ENCODE measurements at places on chromosomes 7 and 10.

DNA sequence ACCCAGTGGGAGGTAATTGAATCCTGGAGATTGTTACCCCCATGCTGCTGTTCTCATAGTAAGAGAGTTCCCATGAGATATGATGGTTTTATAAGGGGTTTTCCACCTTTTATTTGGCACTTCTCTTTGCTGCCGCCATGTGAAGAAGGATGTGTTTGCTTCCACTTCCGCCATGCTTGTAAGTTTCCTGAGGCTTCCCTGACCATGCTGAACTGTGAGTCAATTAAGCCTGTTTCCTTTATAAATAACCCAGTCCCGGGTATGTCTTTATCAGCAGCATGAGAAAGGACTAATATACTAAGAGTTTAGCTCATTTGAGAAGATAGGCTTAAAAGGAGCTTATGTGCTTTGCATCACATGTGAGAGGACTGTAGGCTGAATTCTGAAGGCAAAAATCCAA is 29.3 kb downstream of the TMEM248 start:
- DNase-seq, result no peak

GRCh38 chr7:30285067-30285535 is 704 bp downstream of the ZNRF2 start:
- DNase-seq, result peak; percentile 56

DNA sequence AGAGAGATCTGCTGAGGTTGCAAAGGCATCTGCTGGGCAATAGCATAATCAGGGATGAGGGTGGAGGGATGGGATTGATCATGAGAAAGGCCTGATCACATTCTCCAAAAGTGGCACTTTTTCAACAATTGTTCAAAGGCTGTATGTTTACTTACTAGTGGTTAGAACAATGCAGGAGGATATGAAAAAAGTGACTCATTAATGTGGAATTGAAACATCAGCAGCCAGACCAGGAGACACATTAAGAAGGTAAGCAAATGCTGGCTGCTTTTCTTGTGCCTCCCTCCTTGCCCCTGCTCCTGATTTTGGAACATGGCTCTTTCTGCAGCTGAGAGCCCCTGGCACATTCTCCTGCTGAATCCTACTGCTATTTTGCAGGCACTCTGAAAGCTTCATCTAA is 63.5 kb downstream of the FAM204A start:
- DNase-seq, result no peak

- DNase-seq, result no peak
Observed at GRCh38 chr10:114825513-114826253, 4.1 kb downstream of the FHIP2A start.

DNA sequence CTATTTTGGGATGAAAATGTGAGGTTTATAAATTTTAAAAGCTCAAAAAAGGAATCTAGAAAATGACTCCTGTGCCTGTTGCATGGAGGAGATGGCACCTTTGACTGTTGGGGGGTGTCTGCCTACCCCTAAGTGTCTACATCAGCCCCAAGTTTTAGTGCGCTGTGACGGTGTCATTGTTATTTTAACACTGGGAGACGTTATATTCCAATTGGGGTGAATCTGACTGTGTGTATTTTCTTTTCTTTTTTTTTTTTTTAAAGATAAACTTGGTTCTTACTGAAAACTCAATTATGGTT is 517 bp downstream of the SRGN start:
- peak; percentile 11 for DNase-seq

DNA sequence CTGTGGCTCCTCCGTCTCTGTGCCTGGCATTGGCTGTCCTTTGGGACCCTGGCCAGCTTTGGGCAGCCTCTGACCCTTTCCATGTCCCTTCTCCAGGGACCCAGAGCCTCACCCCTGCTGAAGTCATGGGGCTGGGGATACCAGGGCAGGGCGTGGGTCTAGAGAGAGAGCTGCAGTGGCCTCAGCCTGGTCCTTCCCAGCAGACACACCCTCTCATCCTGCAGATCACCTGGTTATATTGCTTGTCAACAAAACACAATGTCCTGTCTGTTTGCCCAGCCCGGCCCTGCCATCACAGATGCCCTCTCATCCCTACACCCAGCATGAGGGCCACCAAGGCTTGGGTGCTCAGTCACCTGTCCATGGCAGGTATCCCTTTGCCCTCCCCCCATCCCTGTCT is 1.8 kb downstream of the MUC17 start:
- DNase-seq, result no peak

GRCh38 chr7:123627851-123628250 is 26.2 kb downstream of the ASB15 start:
- DNase-seq, result no peak

DNA sequence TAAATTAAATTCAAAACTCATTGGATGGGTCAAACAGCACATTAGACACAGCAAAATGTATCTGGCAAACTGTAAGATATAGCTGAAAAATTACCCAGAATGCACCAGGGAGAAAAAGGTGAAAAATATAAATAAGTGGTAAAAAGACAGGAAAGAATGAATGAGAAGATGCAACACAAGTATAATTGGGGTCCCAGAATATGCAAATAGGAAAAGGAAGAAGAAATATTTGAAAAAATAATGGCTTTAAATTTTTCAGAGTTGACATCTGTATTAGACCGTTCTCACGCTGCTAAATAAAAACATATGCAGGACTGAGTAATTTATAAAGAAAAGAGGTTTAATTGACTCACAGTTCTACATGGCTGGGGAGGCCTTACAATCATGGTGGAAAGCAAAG is 167.7 kb upstream of the PLXNA4 start:
- no peak for DNase-seq

DNA sequence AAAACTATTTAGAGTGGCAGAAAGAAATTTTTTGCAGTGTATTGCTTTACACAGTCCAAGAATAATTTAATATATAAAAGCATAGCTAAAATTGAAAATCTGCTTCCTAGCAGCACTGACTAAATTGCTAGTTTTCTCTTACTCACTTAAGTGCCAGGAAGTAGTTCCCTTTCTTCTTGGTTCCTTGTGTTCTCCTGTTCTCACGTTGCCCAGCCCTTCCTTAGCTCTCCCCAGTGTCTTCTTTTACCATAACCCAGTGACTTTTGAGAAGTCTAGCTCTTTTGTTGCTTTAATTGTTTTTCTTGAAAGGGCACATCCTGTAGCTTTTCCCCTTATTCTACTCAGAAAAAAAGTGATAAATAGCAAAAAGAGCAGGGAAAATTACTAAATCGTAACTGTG is 215.5 kb downstream of the THSD7A start:
- DNase-seq, result no peak

GRCh38 chr10:124091646-124092249 is 1.6 kb downstream of the CHST15 start:
- peak; percentile 13 for DNase-seq

GRCh38 chr7:28606421-28606820 is 194.1 kb downstream of the CREB5 start:
- no peak for DNase-seq

GRCh38 chr7:117347480-117347879 is 24.6 kb upstream of the WNT2 start:
- DNase-seq, result no peak

GRCh38 chr7:130879191-130879590 is 145.2 kb upstream of the KLF14 start:
- no peak for DNase-seq

- no peak for DNase-seq
Observed at GRCh38 chr10:72409167-72409566, 54.4 kb upstream of the DNAJB12 start.

GRCh38 chr10:11407939-11408338 is 203.5 kb downstream of the USP6NL start:
- DNase-seq, result peak; percentile 54

DNA sequence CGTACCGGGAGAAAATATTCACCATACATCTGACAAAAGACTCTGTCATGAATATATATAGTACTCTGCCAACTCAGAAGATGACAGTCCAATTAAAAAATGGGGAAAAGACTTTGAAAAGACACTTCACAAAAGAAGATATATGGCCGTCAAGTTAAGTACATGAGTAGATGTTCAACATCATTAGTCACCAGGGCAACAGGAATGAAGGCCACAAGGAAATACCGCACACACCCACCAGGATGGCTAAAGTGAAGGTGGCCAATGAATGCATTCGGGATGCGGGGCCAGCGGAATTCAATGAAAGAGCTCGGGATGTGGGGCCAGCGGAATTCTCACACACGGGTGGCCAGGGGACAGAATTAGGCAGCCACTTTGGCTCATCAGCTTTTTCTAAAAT is 42.2 kb downstream of the MAD1L1 start:
- DNase-seq, result no peak

- no peak for DNase-seq
Observed at GRCh38 chr10:7146189-7146588, 264.6 kb downstream of the SFMBT2 start.

DNA sequence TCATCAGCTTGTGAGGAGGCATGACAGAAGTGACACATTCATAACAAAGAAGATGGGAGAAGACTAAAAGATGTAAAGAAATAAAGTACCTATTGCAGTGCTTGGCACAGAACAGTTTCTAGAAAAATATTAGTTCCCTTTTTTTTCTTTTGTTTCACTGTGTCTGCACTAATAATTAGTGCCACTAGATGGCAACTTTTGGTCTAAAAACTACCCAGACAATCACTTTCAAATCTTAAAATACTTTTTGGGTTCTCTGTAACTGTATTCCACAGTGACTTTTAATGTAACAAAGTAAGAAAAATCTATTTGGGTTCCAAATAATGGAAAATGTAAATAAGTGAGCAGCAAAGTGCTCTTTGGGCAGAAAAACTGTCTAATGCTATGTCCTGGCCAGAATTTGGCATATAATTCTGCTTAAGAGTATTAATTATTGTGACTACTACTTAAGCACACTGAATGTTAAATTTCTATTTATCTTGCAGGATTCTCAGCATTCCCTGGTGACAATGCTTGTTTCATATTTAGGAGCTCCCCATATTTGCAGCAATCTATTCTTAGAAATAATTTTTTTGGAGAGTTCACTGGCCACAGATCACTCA is 134.8 kb upstream of the KIF5B start:
- DNase-seq, result no peak

GRCh38 chr10:12608761-12609160 is 259.4 kb downstream of the CAMK1D start:
- no peak for DNase-seq

GRCh38 chr10:61217851-61218565 is 235.2 kb downstream of the TMEM26 start:
- no peak for DNase-seq

DNA sequence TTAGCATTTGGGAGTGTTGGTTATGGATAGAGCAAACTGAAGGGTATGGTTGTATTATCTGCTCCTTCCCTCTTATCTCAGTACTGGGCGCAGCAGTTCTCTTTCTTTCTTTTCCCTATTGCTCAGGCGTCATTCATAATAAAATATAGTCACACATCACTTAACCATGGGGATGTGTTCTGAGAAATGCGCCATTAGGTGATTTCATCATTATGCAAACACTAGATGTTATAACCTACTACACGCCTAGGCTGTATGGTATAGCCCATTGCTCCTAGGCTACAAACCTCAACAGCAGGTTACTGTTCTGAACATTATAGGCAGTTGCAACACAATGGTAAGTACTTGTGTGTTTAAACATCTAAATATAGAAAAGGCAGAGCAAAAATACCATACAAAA is 401.7 kb downstream of the EXOC4 start:
- no peak for DNase-seq

DNA sequence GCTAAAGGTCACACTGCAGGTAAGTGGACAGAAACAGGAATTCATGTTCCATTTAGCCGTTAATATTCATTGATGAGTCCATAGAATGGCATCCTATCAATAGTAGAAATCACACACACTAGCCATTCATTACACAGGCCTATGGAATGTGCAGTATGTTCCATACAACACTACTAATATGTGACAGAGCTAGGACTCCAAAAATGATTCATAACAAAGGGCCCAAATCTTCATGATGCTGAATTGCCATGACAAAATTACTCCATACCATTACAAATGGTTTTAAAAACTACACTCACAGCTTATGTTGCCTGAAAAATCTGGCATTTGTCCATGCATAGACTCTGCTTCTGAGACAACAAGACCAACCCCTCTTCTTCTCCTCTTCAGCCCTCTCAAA is 549.1 kb downstream of the XPNPEP1 start:
- DNase-seq, result no peak

DNA sequence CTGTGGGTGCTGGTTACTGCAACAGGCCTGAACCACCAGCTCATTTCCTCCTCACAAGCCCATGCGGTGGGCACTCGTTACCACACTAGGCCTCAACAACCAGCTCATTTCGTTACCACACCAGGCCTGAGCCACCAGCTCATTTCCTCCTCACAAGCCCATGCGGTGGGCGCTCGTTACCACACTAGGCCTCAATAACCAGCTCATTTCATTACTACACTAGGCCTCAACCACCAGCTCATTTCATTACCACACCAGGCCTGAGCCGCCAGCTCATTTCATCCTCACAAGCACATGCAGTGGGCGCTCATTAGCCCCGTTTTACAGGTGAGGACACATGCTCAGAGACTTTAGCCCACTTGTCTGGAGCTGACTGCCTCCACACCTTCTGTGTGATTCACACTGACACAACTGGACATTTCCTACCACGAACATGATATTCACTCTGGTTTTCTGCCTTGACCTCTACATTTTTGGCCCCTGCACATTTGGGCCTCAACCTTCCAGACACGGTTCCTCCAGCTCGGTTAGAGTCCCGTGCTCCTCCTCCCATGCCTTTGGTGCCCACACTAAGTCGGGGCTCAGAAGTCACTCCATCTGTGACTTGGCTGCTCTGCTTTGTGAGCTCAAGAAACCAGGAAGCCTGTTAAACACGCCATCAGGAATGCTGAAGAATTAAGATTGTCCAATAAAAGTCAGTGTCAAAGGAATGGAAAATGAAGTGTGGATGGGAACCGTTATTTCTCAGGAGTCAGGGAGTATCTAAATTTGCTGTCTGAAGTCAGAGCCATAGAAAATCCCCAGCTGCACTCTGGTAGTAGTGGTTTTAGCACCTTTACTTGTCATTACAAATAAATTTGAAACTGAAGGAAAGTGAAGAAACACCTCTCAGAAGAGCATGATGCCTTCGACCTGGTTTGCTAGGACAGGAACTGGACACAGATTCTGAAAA is 55.8 kb upstream of the LANCL2 start:
- DNase-seq, result peak; percentile 46

- no peak for DNase-seq
Observed at GRCh38 chr10:23457632-23458417, 18.9 kb downstream of the OTUD1 start.

DNA sequence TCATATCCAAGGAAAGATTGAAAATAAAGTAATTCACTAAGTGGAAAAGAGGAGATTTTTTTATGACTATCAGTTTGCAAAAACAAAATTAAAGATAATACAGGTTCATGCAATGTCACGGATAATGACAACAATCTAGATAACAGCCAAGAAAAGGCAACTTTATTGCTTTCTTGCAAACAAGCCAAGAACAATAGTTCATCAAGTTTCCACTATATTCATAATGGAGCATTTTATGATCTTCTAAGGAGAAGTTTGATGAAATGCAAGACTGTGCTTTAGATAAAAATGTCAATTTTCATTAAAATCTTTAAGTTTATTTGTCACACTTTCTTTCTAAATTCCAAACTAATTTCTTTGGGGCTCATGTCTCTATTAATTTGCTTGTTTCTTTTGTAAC is 53.9 kb upstream of the NRP1 start:
- DNase-seq, result no peak

DNA sequence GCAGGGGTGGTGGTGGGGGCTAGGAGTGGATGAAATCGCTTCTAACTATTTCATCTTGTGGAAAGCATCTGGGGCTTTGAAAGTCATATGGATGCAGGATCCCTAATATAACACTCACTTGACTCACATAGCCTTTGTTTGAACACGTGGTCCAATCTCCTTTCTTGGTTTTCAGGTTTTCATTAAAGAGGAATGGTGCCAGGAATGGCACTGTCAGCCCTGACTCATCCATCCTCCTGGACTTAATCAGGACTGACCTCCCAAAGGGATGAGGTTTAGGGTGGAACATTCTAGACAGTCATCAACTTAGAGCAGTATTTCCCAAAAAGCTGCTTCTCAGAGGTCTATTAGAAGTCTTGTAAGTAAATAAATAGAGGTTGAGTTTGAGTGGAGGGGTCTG is 162.0 kb upstream of the PLXNA4 start:
- no peak for DNase-seq
